ENCODE measurements at places on chromosomes 4 and X.

GRCh38 chrX:80335062-80335830 lies 85.0 kb upstream of the TENT5D start:
- DNase-seq: peak; percentile 6

DNA sequence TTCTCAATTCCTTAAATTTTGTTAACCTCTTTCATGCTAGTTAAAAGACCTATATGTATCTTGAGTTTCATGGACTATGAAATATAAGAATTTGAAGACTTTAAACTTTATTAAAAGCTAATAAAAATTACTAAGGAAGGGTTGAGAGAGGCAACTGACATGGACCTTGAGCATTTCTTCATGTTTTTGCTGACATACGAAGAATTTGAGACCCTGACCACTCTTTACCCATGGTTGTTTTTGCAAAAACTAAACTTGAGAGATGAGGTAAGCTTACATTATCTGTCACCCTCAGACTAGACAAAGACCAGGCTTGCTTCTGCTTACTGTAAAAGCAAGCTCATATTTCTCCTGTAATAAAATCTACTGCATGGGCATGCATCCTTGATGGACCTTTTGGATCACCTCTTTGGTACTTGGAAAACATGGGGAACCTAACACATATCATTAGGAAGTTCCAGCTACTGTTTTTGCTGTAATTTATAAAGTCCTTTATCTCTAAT lies 338.2 kb upstream of the PABPC4L start:
- DNase-seq: no peak

DNA sequence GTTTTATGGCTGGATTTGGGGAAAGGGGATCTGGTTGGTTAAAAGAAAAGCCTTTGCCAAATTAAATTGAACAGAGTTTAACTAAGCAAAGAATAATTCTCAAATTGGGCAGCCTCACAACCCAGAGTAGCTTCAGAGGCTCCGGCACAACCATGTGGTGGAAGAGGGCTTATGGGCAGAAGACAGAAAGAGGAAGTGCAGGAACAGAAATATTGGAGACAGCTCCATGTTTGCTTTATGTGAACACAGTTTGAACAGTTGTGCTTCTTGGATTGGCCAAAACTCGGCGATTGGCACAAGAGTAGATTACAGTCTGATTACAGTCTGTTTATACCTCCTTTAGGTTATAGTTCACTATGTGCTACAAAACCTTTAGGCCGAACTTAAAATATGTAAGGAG lies 562.7 kb downstream of the TRIML1 start:
- DNase-seq: no peak

- no peak for DNase-seq
These were observed 195.6 kb downstream of the RAPGEF2 start for GRCh38 chr4:159298502-159298901.

- no peak for DNase-seq
These were observed 702.3 kb downstream of the TRIML1 start for GRCh38 chr4:188841523-188841922.

DNA sequence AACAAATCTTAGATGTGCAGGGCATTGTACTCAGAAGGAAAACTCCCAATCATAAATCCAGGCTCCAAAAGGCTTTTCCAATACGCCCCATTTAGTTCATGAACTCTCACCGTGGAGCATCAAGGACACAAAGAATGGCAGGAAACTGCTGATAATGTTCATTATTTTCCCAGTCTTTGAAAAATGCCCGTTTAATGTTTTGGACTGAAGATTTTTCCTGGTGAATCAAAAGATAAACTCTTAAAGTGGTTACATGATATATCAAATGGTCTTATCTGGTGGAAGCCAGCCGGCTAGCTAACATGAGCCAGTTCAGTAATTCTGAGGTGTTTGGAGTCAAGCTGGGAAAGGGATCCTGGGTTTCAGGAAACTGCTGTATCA lies 62.1 kb upstream of the AP1S2 start:
- no peak for DNase-seq

GRCh38 chr4:17613761-17614415 lies 553 bp upstream of the MED28 start:
- DNase-seq: peak; percentile 12

GRCh38 chrX:74550295-74550802 lies 64.1 kb downstream of the RLIM start:
- DNase-seq: peak; percentile 88

GRCh38 chrX:10326578-10326977 lies 169.8 kb downstream of the CLCN4 start:
- DNase-seq: no peak

DNA sequence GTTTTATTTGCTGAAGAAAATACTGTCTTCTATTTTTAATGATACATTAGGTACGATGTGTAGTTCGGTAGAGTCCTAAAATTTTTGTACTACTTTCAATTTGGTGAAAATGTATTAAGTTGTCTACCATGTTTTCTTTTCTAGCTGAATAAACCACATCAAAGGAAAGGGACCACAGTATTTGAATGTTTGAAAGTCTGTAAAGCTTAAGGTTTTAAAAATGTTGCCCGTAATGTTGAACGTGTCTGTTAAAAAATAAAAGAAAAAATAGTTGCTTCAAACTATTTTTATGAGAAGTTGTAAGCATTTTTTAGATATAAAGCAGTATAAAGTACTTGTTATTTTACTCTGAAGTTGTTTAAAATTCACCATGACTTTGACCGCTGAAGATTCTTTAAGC lies 3.2 kb downstream of the CDKN2AIP start:
- no peak for DNase-seq

DNA sequence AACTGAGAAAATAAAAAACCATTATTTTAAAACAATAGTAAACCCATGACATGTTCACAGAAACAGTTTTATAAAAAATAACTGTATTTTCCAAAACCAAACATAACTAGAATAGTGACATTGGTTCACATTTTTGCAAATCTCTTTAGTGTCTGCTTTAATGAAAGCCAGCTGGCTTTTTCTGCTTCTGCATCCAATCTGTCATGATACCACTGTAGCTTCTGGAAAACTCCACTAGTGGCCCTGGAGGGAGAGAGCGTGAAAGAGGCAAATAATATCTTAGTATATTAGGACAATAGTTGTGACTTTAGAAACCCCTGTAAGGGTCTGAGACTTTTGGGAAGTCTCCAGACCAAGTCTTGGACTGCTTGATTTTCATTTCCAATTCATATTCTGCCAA lies 31.1 kb downstream of the FGFBP1 start:
- no peak for DNase-seq

DNA sequence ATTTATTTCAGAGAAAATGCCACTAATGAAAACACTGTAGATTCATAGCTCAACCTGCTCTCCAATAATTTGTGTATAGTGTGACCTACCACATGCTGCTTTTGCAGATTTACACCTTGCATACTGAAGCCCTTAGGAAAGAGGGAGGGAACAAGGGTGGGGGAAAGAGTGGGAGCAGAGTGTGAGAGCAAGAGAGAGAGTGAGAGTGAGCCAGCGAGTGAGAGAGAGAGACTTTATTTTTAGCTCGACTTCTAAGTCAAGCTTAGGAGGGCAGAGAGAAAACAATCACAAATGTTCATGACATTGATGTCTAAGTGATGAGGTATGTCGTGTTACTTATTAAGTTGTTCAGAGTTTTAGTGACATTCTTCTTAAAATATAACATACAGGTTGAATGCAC lies 112.5 kb upstream of the HAND2 start:
- no peak for DNase-seq

DNA sequence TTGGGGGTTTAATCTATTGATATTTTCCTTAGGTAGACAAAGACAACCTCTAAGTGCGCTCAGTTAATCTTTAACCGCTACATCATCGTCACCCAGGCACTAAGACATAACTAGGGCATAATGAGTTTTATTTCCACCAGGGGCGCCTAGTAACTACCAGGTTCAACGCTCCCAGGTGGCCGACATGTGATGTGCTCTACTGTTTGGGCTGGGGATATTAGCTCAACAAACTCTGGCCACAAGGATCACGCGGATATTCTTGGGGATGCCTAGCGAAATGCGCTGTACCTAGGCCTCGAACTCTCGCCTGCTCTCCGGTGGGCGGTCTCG lies 915 bp upstream of the RAB33B start:
- DNase-seq: peak; percentile 85

GRCh38 chr4:79576429-79576753 lies 168.4 kb upstream of the GK2 start:
- DNase-seq: peak; percentile 20

DNA sequence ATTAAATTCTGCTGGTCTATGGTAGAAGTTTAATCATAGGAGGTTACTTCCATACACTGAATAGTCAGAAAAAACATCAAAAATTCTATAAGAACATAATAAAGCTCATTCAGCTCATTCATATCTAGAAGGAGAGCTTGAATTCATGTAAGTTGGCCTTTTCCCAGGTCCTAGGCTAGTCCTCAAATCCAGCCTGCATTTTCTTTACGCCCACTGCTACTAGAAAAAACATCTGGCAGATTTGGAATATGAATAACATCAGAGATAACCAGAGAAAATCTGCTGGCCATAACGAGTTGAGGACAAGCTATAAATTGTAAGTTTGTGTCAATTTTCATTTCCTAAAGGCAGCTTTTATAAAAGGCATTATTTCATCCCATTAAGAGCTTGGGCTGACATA lies 95.5 kb downstream of the MXRA5 start:
- DNase-seq: no peak

GRCh38 chrX:15328131-15328530 lies 7.2 kb downstream of the PIGA start:
- no peak for DNase-seq

DNA sequence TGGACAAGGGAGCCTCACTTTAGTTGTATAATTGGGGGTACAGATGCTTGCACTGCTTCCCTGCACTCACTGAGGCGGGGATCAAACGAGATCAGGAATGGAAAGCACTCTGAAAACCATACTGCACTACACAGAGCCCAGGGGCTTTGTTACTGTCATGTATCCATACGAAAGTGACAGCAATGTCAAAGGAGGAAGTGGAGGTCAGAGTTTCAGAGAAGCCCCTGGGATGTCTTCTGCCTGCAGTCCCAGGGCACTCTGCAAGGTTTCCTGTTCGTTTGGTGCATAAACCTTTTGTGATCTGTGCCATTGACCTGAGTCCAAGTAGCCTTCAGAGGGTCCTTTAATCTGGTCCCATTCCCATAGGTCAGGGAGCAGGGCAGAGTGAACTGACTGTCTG lies 31.2 kb downstream of the RNF175 start:
- no peak for DNase-seq

- DNase-seq: peak; percentile 74
These were observed 441.7 kb upstream of the RASGEF1B start for GRCh38 chr4:81913427-81913879.

GRCh38 chr4:129231945-129232588 lies 136.1 kb downstream of the C4orf33 start:
- DNase-seq: no peak

- no peak for DNase-seq
These were observed 16.3 kb downstream of the RNF128 start for GRCh38 chrX:106742805-106743204.

GRCh38 chr4:187449702-187450101 lies 545.9 kb upstream of the ZFP42 start:
- no peak for DNase-seq

GRCh38 chr4:84529169-84529751 lies 30.2 kb upstream of the NKX6-1 start:
- no peak for DNase-seq

DNA sequence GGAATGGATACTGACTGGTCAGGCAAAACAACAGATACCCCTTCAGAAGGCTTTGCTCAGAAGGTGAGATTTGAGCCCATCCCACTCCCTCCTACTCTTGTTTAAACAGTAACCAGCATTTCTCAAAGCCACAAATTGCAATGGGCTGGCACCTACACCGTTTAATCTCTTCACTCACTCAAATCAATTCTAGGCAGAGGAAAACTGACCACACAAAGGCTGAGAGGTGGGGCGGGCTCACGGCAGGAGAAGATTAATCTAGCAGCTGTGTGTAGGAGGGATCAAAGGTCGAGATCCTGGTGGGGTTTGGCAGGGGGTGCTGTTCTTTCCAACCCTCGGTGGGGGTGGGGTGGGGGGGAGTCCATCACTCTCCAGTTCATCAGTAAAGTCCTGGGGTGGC lies 622.4 kb downstream of the BCOR start:
- DNase-seq: no peak

DNA sequence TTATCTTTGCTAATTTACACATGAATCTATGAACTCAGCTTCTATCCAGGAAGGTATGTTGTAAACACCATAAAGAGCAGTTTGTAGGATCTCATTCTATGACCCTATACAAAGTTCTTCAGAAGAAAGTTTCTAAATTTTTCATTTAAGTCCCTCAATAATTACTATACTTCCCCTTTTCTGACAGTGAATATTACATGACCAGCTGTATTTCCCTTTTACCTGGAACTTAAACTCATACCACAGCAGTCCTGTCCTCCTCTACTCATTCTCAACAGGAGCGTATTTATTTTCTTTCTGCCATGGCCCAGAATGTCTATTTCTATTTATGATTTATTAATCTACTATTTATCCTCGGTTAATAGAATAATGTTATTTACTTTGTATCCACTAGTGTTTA lies 15.8 kb downstream of the RASGEF1B start:
- no peak for DNase-seq

- no peak for DNase-seq
These were observed 3.8 kb upstream of the GRPR start for GRCh38 chrX:16119353-16120220.

- no peak for DNase-seq
These were observed 7.4 kb downstream of the CORIN start for GRCh38 chr4:47830265-47831025.

GRCh38 chr4:73028621-73029020 lies 40.9 kb downstream of the COX18 start:
- DNase-seq: no peak

DNA sequence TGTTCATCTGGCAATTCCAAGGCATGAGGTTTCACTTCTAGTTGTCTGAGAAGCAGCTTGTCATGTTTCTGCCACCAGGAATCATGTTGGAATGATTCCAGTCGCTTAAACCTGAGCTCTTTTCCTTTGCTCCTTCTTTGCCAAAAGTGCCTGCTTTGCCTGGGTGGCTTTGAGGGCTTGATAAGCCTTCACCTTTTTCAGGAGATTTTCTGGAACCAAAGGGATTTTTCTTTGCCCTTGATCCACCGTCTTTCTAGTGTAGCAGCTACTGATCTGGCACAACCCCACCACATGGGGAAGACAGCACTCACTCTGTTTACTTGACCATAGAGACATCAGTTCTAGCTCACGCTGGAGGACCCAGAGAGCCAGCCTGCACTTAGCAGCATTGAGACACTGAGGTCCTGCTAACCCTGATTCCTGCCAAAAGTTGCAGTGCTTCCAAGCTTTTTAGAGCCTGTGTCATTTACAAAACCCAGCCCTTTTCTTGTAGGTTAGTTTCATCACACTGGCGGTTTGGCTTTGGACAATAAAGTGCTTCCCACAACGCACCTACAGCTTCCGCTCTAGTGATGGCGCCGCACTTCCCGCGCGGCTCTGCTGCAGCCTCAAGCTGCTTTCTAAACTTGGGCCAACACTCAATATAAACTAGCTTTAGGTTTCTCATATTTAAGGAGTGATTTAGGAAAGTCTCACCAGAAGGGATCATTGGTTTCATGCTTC lies 7.3 kb upstream of the CCNI start:
- DNase-seq: no peak

DNA sequence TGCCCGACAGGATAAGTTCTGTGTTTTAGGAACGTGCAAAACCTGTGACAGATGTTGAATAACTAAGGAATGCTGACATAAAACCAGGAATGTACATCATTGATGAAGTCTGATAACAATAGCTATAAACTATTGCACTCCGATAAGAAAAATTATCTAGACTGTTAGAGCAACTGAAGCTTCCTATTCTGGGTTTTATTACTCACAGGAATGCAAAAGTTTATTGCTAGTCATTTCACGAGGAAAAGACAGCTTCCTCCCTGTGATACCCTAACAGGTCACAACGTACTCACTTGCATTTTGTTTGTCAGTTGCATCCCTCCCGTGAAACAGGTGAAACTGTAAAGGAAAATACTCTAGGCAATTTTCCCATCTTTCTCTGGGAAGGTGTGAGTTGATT lies 65.9 kb downstream of the CLDN22 start:
- no peak for DNase-seq
